ENCODE measurements at places on chromosomes 11 and 22.

DNA sequence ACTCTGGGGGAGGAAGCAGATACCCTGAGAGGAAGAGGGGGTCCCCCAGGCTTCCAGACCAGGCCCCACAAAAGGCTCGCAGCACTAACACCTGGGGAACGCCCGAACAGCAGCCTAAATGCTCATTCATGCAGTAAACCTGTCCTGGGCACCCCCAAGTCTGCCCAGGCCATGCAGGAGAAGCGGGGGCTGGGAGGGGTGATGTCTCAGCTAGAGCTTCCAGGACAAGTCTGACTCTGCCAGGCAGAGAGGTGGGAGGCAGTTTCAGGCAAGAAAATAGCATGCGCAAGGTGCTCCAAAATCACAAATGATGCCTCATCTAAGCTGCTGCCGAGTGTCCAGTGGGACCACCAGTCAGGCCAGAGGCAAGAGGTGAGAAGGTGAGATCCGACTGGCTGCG lies 14.6 kb downstream of the CABP7 start:
- no peak for DNase-seq

DNA sequence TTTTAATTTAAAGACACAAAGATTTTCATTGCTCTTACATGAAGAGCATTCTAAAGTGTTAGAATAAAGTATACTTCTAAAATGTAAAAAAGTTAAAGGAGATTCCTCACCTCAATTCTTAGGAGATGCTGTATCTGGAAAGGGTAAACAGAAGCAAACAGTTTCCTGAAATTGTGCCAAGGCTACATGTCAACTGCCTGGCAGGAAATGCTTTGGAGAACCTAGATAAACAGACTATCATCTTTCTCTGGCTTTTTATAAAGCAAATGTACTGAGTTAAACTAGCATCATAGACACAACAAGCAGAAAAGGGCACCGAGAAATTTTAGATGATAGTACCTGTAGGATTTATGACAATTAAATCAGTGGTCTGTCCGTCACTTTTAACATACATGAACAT lies 24.7 kb upstream of the AKIP1 start:
- no peak for DNase-seq

- no peak for DNase-seq
These were observed 96.1 kb downstream of the SHANK2 start for GRCh38 chr11:71156301-71156700.

DNA sequence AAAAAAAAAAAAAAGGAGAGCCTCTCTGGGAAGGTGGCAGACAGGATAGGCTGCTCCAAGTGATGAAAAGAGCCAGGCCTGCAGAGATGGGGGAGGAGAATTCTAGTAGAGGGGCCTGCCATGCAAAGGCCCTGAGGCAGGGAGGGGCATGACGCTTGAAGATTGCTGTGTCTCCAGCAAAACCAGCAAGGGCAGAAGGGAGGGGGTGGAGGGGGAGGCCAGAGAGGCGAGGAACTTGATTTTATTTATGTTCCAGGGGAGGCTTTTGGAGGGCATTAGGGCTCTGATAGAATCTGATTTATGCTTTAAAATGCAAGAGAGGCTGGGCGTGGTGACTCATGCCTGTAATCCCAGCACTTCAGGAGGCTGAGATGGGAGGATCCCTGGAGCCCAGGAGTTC lies 16.7 kb upstream of the PACSIN2 start:
- no peak for DNase-seq

DNA sequence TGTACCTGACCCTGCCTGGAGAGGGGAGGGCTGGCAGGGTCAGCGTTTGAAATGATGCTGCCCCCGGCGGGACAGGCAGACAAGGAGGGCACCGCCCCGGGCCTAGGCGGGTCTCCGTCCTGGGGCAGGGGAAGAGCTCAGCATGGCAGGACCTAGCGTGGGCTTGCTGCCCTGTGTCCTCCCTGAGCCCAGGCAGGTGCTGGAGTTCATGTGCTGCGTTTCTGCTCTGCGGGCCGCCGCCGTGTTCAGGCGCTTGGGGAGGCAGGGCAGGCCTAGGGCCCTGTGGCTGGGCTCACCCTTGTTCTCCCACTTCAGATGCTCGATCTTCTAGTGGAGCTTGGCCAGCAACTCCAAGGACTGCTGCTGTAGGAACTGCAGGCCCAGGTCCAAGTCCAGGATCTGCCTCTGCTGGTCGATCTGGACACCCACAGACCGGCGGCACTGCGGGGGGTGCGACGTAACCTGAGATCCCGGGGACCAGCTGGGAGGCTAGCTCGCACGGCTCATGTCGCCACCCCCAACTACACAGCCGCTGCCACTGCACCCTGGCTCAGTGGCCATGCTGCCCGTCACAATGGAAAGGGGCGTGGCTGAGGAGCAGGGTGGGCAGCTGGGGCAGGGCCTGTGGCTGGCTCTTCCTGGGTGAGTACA lies 84.4 kb downstream of the MED15 start:
- no peak for DNase-seq

- DNase-seq = no peak
These were observed 14.7 kb upstream of the SHANK3 start for GRCh38 chr22:50657925-50658324.

GRCh38 chr11:105718641-105719040 lies 108.8 kb downstream of the GRIA4 start:
- no peak for DNase-seq

- DNase-seq = no peak
These were observed 22.9 kb downstream of the ZNRF3 start for GRCh38 chr22:28906312-28906711.
